Stimulated activated CD4-positive, alpha-beta T cell treated with anti-CD3 and anti-CD28 coated beads, Interleukin-4, amount 100 ng/mL, for 1 hour (primary cell): ENCODE measurements at places on chromosomes 7 and 10.
A peak's percentile ranks its signal among the peaks of the same experiment; 100 is the strongest.

DNA sequence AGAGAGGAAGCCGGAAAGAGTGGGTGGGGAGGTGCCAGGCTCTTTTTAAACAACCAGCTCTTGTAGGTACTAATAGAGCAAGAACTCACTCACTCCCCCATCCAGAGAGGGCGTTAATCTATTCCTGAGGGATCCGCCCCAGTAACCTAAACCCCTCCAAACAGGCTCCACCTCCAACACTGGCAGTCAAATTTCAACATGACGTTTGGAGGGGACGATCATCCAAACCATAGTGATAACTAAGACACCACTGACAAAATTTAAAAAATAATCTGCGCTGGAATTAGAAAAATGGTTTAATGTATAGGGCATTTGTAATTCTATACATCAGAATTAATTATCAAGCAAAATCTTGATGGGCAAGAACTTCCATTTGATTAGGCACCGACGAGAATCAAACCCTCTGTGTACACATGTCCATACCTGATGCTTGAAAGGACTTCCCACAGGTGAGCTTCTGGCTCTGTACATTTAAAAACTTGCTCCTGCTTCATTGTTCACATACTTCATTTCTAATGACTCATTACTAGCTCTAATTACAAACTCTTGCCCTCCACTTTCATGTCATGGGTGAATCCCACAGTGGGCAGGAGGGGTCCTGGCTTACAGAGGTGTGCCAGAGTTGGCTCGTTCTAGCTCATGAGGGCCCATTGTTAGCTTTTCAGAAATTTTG is 20.6 kb upstream of the KDM7A start:
- DNase-seq: no peak

DNA sequence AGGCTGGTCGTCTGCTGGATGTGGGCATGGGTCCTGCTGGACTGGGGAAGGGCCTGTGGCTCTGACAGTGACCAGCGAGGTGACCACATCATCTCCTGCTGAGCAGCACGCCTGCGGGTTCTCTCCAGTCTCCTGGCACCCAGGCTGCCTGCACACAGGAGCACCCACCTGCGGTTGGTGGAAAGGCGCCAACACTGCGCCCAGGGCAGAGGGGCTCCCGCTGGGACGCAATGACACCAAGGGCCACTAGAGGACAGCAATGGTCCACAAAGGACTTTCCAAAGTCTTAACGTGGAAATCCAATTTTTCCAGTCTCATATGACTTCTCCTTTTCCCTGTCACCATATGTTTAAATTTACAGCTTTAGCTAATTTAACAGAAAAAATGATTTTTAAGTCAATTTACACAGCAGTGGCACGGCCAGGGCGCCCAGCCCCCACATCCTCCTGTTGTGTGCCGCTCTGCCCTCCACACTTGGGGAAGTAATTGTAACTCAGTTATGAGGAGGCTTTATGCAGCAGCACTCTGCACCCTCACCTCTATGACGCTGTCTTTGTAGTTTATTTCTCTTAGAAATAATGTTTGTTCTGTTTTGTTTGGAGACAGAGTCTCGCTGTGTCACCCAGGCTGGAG is 38.1 kb downstream of the CFAP46 start:
- peak; percentile 26 for DNase-seq

DNA sequence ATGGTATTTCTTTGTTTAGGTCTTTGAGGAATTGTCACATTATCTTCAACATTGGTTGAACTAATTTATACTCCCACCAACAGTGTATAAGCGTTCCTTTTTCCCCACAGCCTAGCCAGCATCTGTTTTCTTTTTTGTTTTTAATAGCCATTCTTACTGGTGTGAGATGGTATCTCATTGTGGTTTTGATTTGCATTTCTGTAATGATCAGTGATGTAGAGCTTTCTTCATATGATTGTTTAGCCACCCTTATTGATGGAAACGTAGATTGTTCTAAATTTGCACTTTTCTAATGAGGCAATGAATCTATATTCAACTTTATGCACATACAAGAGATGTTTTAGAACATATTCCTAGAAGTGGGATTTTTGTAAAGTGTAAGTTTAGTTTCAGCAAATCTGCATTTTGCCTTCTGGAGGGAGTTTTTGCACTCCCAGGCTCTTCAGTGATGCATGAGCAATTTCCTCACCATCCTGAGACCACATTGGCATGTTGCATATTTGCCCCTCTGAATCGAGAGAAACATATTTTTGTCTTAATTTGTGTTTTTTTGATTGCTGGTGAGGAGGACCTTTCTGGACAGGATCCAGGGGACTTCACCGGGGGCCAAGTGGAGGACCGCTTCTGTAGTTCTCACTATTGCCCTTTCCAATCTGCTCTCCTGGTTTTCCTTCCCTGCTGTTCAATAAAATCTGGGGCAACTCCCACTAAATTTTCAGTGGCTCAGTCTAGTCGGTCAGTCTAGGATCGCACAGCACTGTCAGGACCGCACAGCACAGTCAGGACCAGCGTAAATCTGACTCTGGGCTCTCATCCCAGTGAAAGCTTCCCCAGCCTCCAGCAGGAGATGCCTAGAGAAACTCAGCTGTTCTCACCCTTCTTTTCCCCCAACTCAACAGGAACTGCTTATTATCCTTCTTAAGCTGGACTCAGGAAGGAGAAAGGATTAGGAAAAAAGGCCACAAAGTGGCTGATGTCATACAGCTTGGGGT is 157.0 kb downstream of the PTPN20 start:
- no peak for DNase-seq

DNA sequence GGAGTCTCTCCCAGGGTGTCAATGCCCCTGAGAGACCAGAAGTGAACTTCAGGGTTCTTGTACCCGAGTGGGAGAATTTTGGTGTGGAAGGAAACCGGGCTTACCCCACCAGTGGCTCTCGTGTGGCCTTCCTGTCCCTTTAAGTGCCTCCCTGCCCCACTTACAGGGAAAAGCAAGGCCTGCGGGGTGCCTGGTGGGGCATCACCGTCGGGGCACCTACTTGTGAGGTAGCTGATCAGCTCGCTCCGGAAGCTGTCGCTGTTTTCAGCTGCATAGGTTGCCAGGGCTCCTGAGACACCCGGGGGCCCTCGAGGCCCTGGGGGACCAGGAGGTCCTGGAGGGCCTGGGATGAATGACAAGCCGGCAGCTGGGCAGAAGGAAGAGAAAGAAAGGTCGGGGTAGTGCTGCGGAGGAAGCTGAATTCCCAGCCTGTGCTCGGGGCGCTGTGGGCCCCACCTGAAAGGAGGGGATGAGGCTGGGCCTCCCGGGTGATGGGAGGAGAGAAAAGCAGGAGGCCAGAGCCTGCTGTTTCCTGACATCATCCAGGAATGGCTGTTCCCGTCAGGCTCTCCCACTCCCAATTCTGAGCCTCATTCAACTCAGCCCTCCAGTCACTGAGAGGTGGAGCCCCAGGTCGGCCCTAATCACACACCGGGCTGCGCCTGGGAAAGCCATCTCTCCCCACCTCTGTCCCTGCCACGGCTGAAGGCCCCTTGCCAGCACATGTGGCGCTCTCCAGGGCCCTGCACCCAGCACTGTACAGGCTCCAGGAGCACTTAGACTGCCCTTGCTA is 51.1 kb downstream of the COL17A1 start:
- DNase-seq: no peak

GRCh38 chr10:131848741-131849590 is 51.8 kb upstream of the PPP2R2D start:
- no peak for DNase-seq

DNA sequence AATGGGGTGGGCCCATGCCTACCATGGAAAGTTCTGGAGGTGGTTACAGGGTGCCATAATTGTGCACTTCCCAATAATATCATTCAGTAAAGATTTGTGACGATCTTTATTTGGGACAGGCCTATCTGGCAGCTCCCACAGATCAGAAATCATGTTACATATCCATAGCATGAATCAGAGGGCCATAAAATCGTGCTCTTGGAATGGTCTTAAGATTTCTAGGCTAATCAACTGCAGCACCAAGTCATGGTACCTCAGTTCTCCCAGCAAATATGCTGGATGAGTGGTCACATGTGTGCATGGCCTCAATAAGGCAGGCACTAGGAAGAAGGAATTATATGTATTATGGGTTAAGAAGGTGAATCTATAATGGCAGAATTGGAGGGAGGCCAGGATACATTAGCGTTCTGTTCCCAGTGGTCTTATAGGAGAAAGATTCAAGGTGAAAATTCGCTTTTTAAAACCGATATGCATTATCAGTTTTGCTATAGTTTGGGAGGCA is 134.7 kb downstream of the NRP1 start:
- no peak for DNase-seq

- DNase-seq: no peak
Observed at GRCh38 chr10:130801784-130802183, 509.7 kb downstream of the TCERG1L start.

DNA sequence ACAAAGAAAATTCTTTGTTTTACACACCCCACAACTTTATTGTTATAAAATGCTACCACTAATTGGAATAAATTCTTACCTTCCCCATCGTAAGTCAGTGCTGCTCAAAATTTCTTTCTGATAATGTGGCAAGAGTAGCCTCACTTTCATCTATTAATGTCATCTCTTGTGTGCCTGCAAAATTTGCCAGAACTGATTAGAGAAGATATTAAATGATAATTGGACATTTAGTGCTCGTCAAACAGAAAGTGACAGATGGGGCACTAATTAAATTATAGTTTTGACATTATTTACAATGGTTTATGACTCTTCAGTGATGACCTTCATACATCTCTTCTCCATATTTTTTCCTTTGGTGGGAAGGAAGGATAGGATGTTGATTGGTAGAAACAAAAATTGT is 690.9 kb downstream of the NXPH1 start:
- DNase-seq: no peak

- no peak for DNase-seq
Observed at GRCh38 chr7:28142650-28143049, 37.9 kb downstream of the JAZF1 start.

DNA sequence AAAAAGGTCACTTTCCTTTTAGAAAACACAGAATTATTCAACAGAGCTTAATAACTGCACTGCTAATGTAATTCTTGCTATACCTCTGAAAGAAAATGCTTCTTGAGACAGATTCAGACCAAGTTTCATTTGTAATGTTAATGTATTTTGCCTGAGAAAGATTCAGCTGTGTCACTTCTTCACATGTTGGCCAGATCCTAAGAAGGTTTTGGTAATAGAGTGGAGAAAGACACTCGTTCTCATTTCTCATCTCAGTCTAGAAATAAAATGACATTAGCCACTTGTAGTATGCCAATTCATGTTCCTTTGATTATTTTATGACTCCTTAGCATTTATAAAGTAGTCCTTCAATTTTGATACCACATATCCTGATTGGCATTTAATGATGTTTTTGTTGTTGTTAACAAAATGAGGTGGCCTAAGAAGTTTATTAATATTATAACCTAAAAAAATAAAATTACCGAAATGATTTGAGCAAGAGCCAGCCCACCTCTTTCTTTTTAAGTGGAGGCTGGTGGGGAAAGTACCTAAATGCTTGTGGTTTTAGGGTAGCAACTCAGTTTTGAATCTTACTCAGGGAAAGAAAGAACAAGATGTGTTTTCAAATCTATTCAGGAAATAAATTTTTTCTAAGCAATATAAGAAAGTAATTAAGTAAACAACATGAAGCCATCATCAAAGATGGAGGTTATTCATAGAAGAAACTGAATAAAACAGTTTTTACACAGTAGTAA is 16.4 kb upstream of the ELAPOR2 start:
- DNase-seq: no peak

DNA sequence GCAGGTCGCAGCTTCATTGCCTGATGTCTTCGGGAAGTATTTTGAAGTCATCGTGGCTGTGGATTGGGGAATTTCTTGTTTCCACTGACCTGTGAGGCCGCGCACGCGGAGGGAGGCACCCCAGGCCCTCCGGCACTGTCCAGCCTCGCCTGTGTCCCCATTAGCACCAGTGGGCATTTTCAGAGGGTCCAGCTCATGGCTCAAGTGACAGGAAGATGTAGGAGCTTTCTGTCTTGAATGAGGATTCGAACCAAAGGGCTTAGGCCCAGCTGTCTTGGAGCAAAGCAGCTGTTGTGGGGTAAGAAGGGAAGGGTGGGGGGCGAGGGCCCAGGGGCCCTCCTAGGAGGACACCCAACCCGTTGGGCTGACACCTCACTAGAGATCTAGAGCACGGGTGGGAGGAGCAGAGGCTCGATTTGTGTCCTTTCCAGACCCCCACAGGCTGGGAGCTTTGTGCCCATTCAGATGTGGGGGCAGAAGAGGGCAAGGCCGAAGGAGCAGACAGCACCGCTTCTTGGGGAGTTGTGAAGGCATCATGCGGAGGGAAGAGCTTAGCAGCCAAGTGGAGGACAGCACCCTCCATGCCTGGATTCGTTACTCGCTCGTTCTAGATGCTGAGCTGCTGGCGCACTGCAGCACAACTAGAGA is 914 bp downstream of the ZNF37A start:
- DNase-seq: no peak

GRCh38 chr7:16934722-16935340 is 53.0 kb upstream of the AGR3 start:
- DNase-seq: no peak

- DNase-seq: no peak
Observed at GRCh38 chr10:132281915-132282666, 25.7 kb downstream of the STK32C start.

DNA sequence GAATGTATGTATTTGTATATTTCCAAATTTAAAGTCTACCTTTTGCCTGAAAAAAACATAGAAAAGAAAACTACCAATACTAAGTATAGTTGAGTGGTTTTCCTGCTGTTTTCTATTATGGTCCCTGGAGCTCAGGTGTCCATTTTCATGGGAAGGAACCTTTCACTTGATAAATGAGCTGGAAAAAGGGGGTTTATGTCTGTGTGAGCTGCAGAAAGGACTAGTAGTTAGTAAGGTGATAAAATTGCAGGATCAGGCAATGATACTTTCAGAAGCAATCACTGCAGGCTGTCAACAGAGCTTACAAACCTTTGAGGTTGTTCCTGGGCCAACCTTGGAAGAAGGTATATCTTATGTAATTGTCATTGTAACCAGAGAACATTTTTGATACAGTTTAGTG is 48.0 kb downstream of the ST7 start:
- no peak for DNase-seq

- no peak for DNase-seq
Observed at GRCh38 chr7:76064208-76064970, 16.5 kb downstream of the MDH2 start.

GRCh38 chr7:33981671-33982424 is 76.5 kb downstream of the BMPER start:
- no peak for DNase-seq

- DNase-seq: peak; percentile 68
Observed at GRCh38 chr10:110221721-110222261, 14.4 kb downstream of the MXI1 start.

DNA sequence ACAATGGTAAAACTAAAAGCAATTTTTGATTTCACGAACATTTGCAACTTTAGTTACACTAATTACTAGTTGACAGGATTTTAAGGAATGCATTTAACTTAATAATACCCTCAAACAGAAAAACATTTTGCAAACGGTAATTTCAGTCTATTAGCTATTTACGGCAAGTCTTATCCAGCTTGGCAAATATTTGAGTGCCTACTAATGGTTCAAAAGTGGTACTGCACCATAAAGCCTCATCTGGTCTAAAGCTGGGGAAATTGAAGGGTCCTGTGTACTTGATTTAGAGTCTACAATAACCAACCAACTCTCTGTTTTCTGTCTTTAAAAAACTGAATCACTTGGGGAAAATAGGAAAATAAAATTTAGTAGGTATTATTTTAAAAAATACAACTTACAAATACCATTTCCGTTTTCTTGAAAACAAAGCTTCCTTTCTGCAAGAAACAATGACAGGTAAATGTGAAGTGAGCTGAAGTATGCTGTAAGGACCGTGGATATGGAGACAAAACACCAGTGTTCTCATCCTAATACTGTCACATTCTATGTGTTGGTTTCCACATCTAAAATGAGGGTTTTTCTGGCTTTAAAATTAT is 142.3 kb downstream of the VPS50 start:
- no peak for DNase-seq
